ENCODE measurements at places on chromosomes 13 and 19. TPM values are rescaled to one million over a fixed set of nuclear protein-coding genes. Genes with fewer than 3 reads are reported as not detected.

DNA sequence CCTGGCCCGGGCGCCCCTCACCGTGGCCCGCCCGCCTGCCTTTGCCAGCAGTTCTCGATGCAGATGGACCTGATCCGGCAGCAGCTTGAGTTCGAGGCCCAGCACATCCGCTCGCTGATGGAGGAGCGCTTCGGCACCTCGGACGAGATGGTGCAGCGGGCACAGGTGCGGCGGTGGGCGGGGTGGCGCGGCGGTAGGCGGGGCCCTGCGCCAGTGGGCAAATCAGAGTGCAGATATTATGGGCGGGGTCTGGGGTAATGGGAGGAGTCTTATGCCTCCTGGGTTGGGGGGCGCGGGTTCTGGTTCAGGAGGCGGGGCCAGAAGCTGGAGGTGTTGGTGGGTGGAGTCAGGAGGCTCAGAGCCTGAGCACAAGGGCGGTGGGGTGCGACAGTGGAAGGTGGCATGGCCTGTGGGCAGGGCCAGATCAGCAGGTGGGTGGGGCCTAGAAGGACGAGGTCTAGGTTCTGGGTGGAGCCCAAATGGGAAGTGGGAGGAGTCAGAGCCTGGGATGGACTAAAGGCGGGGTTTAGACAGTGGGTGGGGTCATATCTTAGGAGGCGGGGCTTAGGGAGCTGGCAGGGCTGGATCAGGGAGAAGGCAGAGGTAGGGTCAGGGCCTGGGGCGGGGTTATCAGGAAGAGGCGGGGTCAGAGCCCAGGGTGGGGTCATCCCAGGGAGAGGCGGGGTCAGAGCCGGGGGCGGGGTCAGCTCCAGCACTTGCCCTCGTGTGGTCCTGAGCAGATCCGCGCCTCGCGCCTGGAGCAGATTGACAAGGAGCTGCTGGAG is 5.6 kb downstream of the APC2 start:
- H3K27me3 ChIP-seq = peaks cover 27% of the 10 kb centered on the region
- peak overlapping the region; percentile 9 for H3K4me3 ChIP-seq
- no peak overlapping the region for H3K27ac ChIP-seq
- H3K36me3 ChIP-seq = peaks cover 7% of the 10 kb centered on the region
- DNase-seq = peak; percentile 44
- H3K4me1 ChIP-seq = peaks cover 15% of the 10 kb centered on the region

- H3K36me3 ChIP-seq = no peaks in the 10 kb centered on the region
- no peak overlapping the region for H3K4me3 ChIP-seq
- no peak for DNase-seq
- no peak overlapping the region for H3K27ac ChIP-seq
- no peaks in the 10 kb centered on the region for H3K27me3 ChIP-seq
- no peaks in the 10 kb centered on the region for H3K4me1 ChIP-seq
Observed at GRCh38 chr13:72290962-72291681, 424.1 kb upstream of the DACH1 start.

DNA sequence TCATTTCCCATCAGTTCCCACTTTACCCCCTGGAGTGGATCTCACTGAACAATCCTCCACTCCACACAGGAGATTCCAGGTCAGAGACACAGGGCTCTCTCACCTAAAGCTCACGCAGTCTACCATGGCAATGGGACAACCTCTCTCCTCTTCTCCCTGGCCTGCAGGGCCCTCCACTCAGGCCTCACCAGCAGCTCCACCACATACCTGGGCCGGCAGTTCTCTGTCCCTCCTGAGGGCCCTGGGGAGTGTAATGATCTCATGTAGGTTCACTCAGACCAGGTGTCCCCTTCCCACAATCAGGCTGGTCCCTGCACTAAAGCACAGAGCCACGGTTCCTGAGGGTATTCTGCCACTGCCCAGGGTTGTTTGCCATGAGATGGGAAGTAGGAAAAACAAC is 15.6 kb downstream of the CEACAM3 start:
- no peak overlapping the region for H3K27ac ChIP-seq
- no peaks in the 10 kb centered on the region for H3K36me3 ChIP-seq

KL gene
- not detected for total RNA-seq

ACTN4 gene
- total RNA-seq = 201 TPM

STAP2 gene
- total RNA-seq = 3.3 TPM

GRCh38 chr19:34458677-34459076 is 22.9 kb upstream of the WTIP start:
- peaks cover 11% of the 10 kb centered on the region for H3K4me1 ChIP-seq
- no peaks in the 10 kb centered on the region for H3K27me3 ChIP-seq
- H3K4me3 ChIP-seq = no peak overlapping the region
- DNase-seq = no peak
- H3K27ac ChIP-seq = peak overlapping the region; percentile 14

- H3K4me1 ChIP-seq = peaks cover 3% of the 10 kb centered on the region
- no peak overlapping the region for H3K4me3 ChIP-seq
- H3K27me3 ChIP-seq = peaks cover 55% of the 10 kb centered on the region
- peak overlapping the region; percentile 24 for H3K27ac ChIP-seq
- DNase-seq = no peak
- H3K36me3 ChIP-seq = peaks cover 2% of the 10 kb centered on the region
Observed at GRCh38 chr19:29504454-29504853, 21.3 kb upstream of the VSTM2B start.

GRCh38 chr13:28719227-28720055 is 671 bp upstream of the SLC46A3 start:
- H3K4me3 ChIP-seq = peak overlapping the region; percentile 98
- H3K36me3 ChIP-seq = peaks cover under 1% of the 10 kb centered on the region
- DNase-seq = no peak
- H3K27ac ChIP-seq = peak overlapping the region; percentile 92
- peaks cover 9% of the 10 kb centered on the region for H3K27me3 ChIP-seq

DNA sequence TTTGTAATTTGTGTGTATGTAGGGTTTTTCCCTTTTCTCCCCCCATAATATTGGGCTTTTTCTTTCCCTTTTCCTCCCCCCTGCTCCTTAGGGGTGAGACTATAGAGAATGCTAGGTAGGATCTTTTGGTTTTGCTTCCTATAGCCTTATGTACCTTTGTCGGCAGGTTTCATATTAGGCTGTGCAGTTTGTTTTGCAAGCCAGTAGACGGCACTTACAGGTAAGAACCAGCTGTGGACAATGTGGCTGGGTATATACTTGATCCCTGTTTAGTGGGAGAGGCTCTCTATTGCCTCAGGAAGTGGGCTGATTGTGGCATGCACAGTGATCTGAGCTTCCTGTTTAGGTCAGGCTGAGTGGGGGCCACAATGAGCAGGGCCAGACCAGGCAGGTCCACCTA is 359.2 kb upstream of the OBI1 start:
- DNase-seq = no peak
- H3K27me3 ChIP-seq = peaks cover 9% of the 10 kb centered on the region
- no peaks in the 10 kb centered on the region for H3K4me1 ChIP-seq

DNA sequence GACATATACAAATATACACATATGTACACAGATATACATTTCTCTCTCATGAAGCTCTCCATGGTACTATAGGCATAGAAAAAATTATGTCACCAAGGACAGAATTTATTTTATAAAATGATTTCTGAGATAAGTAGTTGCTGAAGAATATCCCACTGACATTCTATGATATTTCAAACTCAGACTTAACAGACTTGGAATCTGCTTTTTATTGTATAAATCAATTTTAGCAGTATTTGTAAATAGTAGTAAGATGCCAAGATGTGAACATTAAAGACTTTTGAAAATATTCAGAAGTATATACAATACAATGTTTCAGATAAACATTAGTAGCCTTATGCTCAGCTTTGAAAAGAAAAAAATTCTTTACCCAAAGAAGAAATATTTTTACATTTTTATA is 107.4 kb upstream of the ARGLU1 start:
- H3K27ac ChIP-seq = no peak overlapping the region
- peaks cover 46% of the 10 kb centered on the region for H3K27me3 ChIP-seq
- no peak for DNase-seq
- H3K36me3 ChIP-seq = peaks cover 2% of the 10 kb centered on the region
- no peak overlapping the region for H3K4me3 ChIP-seq
- H3K4me1 ChIP-seq = no peaks in the 10 kb centered on the region

ATP4A gene
- not detected for total RNA-seq

DNA sequence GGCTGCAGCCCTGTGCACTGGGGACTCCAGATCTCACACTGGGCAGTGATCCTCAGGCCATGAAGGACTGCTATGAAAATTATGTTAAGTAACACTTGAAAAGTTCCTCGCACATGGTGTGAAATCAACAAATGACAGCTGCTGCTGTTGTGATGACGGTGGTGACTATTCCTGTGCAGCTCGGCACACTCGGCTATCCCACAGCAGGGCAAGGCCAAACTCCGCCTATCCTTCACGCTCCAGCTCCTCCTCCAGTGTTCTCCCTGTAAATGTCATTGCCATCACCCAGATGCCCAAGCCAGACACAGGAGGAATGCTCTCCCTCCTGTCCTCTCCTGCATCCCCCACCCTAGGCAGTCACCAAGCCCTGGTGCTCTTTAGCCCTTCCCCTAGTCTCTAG is 31.3 kb downstream of the GRIK5 start:
- H3K4me1 ChIP-seq = peaks cover 12% of the 10 kb centered on the region
- no peak for DNase-seq
- H3K27ac ChIP-seq = no peak overlapping the region
- H3K4me3 ChIP-seq = no peak overlapping the region
- no peaks in the 10 kb centered on the region for H3K36me3 ChIP-seq

GRCh38 chr13:23146811-23147625 is 33.8 kb upstream of the SGCG start:
- no peak for DNase-seq
- no peak overlapping the region for H3K4me3 ChIP-seq
- peaks cover 13% of the 10 kb centered on the region for H3K27me3 ChIP-seq
- H3K4me1 ChIP-seq = peaks cover 3% of the 10 kb centered on the region

DNA sequence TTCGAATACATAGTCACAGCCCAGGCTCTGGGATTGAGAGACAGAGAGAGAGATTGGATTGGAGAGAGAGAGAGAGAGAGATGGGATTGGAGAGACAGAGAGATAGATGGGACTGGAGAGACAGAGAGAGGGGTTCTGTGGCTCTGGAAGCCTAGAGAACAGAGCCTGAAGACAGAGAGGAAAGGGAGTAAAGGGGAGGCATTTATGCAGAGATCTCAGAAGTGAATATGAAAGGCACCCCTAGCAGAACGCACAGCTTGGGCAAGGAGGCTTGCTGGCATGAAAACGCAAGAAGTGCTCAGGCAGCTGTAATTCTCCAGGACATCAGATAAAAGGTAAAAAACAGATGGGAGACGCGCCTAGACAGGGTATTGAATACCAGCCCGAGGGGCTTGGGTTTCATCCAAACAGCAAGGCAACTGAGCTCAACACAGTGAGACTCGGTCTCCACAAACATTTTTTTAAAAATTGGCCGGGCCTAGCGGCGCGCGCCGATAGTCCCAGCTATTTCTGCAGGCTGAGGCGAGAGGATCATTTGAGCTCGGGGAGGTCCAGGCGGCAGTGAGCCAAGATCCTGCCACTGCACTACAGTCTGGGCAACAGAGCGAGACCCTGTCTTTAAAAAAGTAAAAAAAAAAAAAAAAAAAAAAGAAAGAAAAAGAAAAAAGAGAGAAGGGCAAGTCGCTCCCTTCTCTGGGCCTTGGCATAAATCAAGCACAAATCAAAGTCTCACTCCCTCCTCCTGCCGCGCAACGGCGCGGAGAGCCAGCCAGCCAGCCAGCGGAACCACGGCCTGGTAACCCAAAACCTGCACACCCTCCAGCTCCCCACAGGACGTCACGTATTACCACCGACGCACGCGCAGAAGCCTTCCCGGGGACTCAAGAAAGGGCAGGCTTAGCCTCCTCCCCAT is 774 bp upstream of the PPP2R1A start:
- H3K27ac ChIP-seq = peak overlapping the region; percentile 97
- peaks cover 7% of the 10 kb centered on the region for H3K36me3 ChIP-seq
- peaks cover 31% of the 10 kb centered on the region for H3K4me1 ChIP-seq
- peak; percentile 7 for DNase-seq

DNA sequence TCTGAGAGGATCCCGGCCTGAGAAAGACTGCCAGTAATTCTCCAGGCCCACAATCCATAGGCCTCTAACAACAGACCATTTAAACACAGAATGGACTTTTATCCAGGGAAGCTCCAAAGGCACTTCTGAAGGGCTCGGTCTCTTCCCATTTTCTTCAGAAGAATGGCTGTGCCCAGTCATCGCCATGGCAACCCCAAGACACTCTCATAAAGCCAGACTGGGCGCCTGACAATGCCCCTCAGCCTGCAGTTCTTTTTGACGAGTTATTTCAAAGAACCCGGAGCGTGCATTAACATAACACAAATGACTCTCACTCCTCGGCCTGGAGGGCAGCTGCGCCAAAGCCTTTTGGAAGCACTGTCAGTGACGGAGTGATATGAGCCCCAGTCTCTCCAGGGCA is 61.0 kb downstream of the RASA3 start:
- H3K4me3 ChIP-seq = no peak overlapping the region
- H3K27me3 ChIP-seq = no peaks in the 10 kb centered on the region
- peaks cover 10% of the 10 kb centered on the region for H3K36me3 ChIP-seq
- H3K27ac ChIP-seq = peak overlapping the region; percentile 84
- peaks cover 34% of the 10 kb centered on the region for H3K4me1 ChIP-seq

- DNase-seq = no peak
- H3K27ac ChIP-seq = no peak overlapping the region
- H3K27me3 ChIP-seq = no peaks in the 10 kb centered on the region
- H3K4me3 ChIP-seq = no peak overlapping the region
Observed at GRCh38 chr13:90238413-90238812, 1109.1 kb upstream of the MIR17HG start.

PINLYP gene
- 1.5 TPM for total RNA-seq

- H3K27ac ChIP-seq = no peak overlapping the region
- no peak for DNase-seq
- no peaks in the 10 kb centered on the region for H3K36me3 ChIP-seq
- H3K4me1 ChIP-seq = no peaks in the 10 kb centered on the region
- H3K4me3 ChIP-seq = no peak overlapping the region
- H3K27me3 ChIP-seq = no peaks in the 10 kb centered on the region
Observed at GRCh38 chr13:42524487-42525034, 49.4 kb upstream of the TNFSF11 start.

SLC25A41 gene
- total RNA-seq = not detected

GZMM gene
- total RNA-seq = 45.6 TPM

NTF4 gene
- total RNA-seq = not detected

RABAC1 gene
- total RNA-seq = 90.1 TPM

GRCh38 chr13:107234319-107235073 is 666.6 kb upstream of the ARGLU1 start:
- no peak overlapping the region for H3K4me3 ChIP-seq
- no peaks in the 10 kb centered on the region for H3K4me1 ChIP-seq
- DNase-seq = no peak
- no peak overlapping the region for H3K27ac ChIP-seq
- no peaks in the 10 kb centered on the region for H3K36me3 ChIP-seq

GRCh38 chr19:32168111-32168510 is 177.3 kb upstream of the ZNF507 start:
- H3K36me3 ChIP-seq = no peaks in the 10 kb centered on the region
- no peaks in the 10 kb centered on the region for H3K4me1 ChIP-seq
- peaks cover 34% of the 10 kb centered on the region for H3K27me3 ChIP-seq
- no peak overlapping the region for H3K4me3 ChIP-seq

GRCh38 chr19:50728084-50728737 is 5.0 kb downstream of the CLEC11A start:
- no peak overlapping the region for H3K4me3 ChIP-seq
- H3K27me3 ChIP-seq = peaks cover 66% of the 10 kb centered on the region
- H3K27ac ChIP-seq = no peak overlapping the region
- H3K4me1 ChIP-seq = peaks cover 9% of the 10 kb centered on the region
- H3K36me3 ChIP-seq = peaks cover 3% of the 10 kb centered on the region
- DNase-seq = no peak

GRCh38 chr13:90792335-90792734 is 555.2 kb upstream of the MIR17HG start:
- no peak for DNase-seq
- H3K27ac ChIP-seq = no peak overlapping the region
- H3K27me3 ChIP-seq = no peaks in the 10 kb centered on the region
- H3K4me3 ChIP-seq = no peak overlapping the region
- H3K4me1 ChIP-seq = no peaks in the 10 kb centered on the region

Data from T-helper 17 cell (primary cell).